ENCODE measurements at places on chromosomes 5 and 9.

DNA sequence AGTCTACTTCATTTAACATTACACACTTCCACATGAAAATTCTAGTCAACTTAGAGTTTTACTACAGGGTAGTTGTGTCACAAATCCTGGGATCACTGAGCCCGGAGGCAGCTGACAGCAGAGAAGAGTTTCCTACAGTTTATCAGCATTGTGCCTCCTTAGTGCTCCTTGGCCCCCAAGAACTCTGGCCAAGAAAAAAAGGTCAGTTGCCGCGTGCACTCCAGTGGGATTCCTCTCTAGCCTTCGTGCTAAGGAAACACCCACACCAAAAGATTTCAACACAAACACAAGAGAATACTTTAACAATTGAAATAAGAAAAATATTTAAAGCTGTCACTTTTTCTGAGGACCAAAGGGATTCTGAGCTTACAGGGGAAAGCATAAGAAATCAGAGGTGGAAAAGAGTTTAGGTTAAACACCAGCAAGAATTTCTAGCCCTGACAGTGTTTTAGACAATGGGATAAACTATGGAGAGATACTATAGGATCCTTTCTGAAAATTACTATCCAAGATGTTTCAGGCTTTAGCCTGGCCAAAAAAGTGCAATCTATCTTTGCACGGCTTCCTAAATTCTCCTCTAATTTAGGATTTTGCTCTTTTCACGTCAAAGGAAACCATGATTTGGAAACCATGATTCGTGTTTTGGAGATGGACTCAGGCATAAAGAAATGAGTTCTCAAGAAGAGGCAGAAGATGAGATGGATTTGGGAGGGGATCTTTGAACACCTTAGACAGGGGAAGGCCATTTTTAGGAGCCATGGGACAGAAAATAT is 606.8 kb downstream of the RAB3C start:
- no peak for DNase-seq

GRCh38 chr9:91346644-91347043 is 15.1 kb downstream of the AUH start:
- DNase-seq: peak; percentile 36

DNA sequence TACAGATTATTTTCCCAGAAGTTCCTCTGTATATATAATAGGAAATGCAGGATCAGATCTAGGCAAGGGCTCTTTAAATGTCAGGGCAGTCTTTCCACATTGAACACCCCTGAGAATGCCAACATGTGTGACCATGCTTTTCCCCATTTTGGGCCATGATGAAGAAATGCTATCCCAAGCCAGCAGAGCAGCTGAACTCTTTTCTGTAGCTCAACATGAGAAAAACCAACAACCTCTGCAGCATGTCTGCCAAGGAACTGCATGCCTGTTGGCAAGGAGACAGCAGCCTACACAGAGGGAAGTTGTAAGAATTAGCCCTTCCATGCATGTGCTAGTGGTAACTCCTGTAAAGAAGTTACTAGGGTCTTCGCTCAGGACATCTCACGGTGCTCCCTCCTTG is 9.5 kb upstream of the IFNK start:
- DNase-seq: no peak

DNA sequence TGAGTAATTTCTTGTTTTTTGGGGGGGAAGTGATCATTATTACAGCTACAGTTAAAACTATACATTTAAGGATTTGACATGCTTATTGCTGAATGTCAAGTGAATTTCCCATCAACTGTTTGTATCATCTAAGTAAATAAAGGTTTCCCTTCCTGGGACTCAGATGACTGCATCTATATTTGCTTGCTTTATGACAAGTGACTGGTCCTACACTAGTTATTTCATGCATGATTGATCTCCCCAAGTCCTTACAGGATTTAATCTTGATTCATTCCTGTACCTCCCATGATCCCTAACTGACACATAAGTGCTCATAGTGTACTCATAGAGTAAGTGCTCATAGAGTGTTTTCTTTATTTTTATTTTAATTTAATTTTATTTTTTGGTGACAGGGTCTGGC is 2.8 kb downstream of the TXNDC8 start:
- DNase-seq: no peak

GRCh38 chr5:169011451-169011850 is 289.5 kb downstream of the SLIT3 start:
- DNase-seq: no peak

GRCh38 chr9:111605041-111605559 is 5.7 kb upstream of the PTGR1 start:
- DNase-seq: no peak

DNA sequence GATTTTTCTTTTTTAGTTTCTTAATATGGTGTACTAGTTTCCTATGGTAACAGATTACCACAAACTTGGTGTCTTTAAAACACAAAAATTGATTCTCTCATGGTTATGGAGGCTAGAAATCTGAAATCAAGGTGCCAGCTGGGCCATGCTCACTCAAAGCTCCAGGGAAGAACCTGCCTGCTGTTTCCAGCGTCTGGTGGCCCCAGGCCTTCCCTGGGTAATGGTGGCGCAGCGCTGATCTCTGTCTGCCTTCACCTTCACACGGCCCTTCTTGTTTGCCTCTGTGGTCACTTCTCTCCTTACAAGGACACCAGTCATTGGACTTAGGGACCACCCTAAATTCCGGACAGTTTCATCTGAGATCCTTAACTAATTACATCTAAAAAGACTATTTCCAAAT is 70.5 kb upstream of the GFPT2 start:
- DNase-seq: no peak

DNA sequence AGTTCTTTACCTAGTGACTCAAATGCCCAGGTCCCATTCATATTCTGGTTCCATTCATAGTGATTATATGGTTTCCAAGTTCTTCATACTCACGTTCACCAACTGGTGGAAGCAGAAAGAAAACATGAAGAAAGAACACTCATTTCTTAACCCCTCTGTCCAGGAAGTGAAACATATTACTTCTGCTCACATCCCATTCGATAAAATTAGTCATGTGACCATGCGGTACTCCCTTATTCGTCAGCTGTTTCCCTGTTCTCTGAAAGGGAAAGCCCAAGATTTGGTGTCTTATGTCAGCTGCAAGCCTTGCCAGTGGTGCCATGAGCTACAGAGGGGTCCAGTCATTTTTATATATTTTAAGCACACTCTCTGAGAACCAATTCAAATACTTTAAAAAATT is 387.0 kb upstream of the DMAC1 start:
- DNase-seq: peak; percentile 17

GRCh38 chr9:82406456-82407085 is 418.0 kb downstream of the SPATA31D1 start:
- no peak for DNase-seq

GRCh38 chr9:138016406-138017187 is 139.0 kb downstream of the CACNA1B start:
- DNase-seq: no peak

- no peak for DNase-seq
These were observed 87.8 kb downstream of the RASEF start for GRCh38 chr9:82975176-82975575.

DNA sequence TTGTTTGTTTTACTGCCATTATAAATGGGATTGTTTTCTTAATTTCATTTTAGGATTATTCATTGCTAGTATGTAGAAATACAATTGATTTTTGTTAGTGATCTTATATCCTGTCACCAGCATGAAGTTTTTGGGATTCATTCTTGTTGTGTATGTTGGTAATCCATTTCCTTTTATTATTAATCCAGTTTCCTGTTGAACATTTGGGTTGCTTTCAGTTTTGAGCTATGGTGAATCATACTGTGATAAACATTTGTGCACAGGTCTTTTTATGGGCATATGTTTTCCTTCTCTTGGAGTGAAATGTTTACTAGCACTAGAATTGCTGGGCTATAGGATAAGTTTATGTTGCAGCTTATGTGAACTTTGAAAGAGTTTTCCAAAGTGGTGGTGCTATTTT is 69.6 kb downstream of the MAN2A1 start:
- DNase-seq: peak; percentile 4

DNA sequence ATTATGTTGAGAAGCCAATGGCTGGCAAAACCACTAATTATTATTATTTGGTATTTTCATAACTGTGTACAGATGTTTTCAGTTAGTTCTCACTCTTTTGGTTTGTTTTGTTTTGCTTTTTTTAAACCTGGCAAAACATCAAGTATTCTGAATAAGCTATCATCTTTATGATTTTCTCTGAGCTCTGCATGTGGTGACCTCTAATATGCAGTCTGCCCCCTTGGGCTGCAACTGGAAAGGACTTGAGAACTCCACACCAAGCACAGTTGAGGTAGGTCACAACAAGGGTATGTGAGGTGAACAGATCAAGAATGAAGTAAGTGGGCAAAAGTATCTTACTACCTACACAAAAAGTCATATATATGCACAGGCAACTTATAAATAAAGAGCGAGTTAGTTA is 202.2 kb downstream of the NFIB start:
- DNase-seq: no peak

DNA sequence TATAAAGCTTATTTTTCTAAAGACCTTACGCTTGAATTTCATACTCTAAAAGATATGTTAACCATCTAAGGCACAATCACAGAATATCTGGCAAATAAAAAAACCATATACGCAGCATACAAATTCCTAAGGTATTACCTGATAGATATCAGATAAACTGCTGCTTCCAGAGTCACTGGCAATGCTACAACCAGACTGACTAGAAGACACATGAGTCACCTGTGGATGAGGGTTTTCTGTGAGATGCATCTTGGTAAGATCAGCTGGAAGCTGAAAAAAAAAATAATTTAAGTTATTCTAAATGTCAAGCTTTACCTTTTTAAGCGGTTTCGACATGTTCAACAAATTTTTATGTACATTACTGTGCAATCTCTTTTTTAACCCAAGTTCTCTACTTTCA is 113.8 kb downstream of the RAPGEF6 start:
- no peak for DNase-seq

DNA sequence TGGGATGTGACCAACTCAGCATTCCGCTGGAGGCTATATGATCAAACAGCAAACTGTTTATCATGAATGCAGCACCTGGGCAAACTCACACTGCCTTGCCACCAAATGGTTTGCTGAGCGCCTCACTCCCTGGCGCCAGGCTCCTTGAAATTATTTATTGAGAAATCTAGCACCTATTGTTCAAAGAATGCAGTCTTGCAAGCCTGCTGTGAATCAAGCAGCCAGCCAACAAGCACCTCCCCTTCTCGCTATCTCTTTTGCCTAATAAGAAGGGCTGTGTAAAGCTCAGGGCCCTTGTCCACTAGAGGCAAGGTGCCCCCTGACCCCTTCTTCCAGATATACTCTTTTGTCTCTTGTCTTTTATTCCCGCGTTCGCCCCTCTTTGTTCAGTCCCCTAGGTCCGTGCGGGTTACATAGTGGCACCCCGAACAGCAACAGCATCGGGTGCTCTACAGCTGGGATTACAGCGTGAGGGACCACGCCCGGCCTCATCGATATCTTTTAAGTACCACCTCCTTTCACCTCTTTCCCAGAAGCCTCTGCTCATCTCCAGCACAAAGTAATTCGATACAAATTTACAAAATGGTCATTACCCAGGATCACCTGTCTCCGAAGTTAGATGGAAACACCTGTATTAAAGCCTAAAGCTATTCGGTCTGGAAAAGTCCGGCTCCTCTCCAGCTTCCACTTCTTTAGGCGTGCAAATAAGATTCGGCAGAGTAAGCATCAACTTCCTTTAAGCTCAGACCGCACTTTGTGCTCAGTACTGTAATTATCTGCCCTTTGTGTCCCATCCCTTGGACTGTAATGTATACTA is 896 bp downstream of the RIGI start:
- peak; percentile 13 for DNase-seq

DNA sequence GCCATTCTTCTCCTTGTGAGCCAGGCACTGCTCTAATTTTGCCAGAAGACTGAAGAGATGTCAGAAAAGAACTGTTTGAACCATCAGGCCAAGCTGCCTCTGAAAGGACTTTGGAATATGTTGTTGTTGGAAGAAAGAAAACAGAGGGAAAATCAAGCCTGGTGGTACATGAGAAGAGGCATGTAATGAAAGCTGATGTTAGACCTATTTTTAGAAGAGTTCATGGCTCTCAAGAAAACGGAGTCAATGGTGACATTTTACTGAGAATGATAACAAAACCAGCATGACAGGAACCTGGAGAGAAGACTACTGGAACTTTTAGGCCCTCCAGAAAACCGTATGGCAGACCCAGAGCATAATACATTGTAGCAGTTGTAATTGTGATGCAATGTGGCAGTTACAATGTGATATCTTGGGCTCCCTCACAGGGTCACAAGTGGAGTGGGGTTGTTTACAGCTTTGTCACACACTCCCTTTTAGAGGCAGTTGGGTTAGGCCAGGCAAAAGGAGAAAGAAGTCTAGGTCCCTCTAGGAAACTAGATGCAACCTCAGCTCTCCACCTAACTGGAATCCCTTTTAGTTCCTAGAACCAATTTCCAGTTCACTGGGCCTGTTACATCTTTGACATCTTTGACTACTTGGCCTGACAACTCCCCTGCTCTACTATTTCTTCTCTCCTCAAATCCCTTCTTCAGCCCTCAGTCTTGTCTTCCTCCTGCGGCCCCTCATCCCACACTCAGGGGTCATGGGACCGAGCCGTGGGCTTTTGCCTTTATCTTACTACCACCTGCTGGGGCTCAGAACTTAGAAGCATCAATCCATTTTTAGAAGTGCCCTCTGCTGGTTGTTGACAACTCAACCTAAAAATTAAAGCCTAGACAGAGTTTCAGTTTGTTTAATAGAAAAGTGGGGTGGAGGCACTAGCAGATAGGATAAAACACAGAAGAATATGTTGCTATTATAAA is 61.2 kb upstream of the JAK2 start:
- peak; percentile 42 for DNase-seq

DNA sequence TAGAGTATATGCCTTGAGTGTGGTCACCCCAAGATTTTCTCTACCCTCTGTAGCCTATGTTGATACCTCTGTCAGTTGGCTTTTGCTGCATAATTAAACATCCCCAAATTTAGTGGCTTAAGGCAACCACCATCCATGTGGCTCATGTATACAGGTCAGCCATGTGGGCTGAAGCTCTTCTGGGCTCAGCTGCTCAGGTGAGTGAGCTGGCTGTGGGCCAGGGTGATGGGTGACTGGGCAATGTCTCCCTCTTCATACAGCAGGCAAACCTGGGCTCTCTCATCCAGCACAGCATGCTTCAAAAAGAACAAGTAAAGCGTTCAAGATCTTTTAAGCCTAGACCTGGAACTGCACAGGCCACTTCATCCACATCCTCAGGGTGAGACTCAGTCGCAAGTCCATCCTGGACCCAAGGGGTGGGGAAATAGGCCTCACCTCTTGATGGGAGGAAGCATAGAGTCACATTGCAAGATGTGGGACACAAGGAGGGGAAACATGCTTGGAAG is 188.2 kb upstream of the TAS2R1 start:
- DNase-seq: no peak

DNA sequence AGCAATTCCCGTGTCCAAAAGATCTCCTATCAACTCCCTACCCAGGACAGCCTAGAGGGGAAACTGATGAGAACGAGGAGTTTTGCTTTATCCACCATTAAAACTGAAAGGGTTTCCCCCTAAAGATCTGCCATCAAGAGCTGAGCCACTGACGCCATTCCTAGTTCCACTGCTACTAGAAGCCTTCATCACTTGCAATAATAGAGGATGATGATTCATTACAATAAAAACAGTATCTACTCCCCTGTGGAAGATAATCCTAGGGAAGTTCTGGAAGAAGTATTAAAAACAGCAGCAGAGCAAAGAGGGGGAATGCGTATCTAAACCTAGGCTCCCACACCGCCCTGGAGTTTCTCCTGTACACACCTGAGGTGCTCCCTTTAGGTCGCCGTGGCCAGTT is 394.5 kb downstream of the BNC2 start:
- DNase-seq: no peak

- DNase-seq: no peak
These were observed 266.8 kb upstream of the NREP start for GRCh38 chr5:112023766-112024165.

GRCh38 chr9:88872192-88872946 is 118.9 kb upstream of the S1PR3 start:
- DNase-seq: no peak

- DNase-seq: peak; percentile 92
These were observed at the start of gene GRHPR for GRCh38 chr9:37422289-37423104. GRHPR (plus strand) TSS chr9:37422696; CDS start chr9:37422751, 55 bp downstream.
